Daoy (cell line): ENCODE measurements at places on chromosomes 7 and 10. TPM values are rescaled to one million over a fixed set of nuclear protein-coding genes. Genes with fewer than 3 reads are reported as not detected.

Gene CREB5
- total RNA-seq: 12.1 and 17.3 TPM in 2 replicates

DNA sequence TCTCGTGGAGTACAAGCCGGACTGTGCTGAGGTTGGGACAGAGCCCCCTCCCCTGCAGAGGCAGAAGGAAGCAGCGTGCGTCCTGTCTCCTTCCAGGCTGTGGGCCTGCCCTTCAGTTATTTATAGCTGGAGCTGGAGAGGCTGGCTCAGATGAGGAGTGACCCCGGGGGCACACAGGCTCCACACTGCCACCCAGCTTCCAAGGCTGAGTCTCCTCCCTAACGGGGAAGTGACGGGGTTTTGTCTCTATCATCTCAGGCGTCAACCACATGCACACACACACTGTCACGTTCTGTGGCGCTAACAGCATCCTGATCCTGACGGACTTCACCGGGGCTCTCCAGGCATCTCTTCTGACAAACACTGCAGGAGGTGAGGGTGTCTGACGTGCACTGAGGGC is 25.4 kb downstream of the AMZ1 start:
- DNase-seq: no peak

Gene KMT2E
- total RNA-seq: 36.7 and 66.7 TPM in 2 replicates

DNA sequence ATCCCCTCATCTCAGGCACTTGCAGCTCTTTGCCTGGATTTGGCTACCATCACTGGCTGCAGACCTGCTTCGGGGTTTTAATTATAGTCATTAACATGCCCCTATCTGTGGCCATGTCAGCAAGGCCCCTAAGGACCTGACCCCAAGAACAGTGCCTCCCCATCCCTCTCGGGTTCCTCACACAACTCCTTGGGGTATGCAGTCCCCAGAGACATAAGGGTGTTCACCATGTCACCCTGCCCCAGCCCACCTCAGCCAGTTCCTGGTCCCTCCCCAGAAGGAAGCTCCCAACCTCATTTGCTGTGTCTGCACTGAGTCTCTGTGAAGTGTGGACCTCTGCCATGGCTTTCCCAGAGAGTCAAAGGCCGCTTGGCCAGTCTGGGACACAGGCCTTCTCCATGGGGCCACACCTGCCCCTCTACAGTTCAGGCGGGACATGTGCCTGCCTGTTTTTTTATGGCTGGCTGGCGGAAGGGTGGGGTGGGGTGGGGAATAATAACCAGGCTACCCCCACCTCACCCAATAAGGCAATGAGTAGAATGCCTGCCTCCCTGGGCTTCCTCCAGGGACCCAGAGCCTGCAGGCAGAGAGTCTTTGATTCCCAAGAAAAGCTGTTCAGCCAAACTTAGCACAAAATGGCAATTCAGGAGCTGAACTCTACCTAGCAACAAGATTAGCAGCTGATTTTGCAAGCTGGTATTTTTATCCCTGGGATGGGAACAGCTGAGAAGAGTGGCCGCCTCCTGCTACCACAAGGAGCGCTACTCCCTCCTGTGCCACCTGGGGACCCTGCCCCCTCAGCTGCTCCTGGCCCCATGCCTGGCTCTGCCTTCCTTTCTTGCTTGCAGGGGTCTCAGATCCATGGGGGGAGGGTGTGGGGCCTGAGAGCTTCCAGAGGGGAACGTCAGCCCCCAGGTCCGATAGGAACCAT is 23.7 kb upstream of the CAMK2B start:
- no peak for DNase-seq

Gene GCK
- total RNA-seq: 0.46 TPM in 1 of 2 replicates, not detected in the other

Gene CRYGN
- total RNA-seq: 0.17 TPM in 1 of 2 replicates, not detected in the other

- DNase-seq: no peak
These were observed 29.5 kb downstream of the ZNF775 start for GRCh38 chr7:150408393-150409299.

Gene TEX36
- not detected in 2 replicates for total RNA-seq

- no peak for DNase-seq
These were observed 29.7 kb upstream of the GPAM start for GRCh38 chr10:112213098-112213823.

GRCh38 chr7:102426268-102427018 is 6.9 kb upstream of the ORAI2 start:
- DNase-seq: no peak

DNA sequence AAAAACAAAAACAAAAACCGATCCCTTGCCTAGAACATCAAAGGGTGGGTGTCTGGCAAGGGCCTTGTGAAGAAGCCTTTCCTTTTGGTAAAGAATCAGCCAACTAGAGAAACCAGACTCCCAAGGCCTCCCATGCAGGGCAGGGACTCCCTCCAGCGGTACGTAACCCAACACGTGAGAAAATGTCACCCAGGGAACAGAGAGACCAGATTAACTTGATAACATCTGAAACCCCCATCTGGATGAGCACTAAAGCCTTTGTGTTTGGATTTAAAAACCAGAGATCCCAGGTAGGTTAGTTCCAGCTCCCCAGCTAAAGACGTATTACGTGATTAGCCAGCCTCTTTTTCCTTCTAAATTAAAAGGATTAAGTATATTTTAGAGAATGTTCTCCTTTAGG is 3.0 kb upstream of the HABP2 start:
- no peak for DNase-seq

- DNase-seq: no peak
These were observed 23.8 kb downstream of the ENO4 start for GRCh38 chr10:116873134-116873533.

Gene USP54
- total RNA-seq: 12.1 and 19.1 TPM in 2 replicates

DNA sequence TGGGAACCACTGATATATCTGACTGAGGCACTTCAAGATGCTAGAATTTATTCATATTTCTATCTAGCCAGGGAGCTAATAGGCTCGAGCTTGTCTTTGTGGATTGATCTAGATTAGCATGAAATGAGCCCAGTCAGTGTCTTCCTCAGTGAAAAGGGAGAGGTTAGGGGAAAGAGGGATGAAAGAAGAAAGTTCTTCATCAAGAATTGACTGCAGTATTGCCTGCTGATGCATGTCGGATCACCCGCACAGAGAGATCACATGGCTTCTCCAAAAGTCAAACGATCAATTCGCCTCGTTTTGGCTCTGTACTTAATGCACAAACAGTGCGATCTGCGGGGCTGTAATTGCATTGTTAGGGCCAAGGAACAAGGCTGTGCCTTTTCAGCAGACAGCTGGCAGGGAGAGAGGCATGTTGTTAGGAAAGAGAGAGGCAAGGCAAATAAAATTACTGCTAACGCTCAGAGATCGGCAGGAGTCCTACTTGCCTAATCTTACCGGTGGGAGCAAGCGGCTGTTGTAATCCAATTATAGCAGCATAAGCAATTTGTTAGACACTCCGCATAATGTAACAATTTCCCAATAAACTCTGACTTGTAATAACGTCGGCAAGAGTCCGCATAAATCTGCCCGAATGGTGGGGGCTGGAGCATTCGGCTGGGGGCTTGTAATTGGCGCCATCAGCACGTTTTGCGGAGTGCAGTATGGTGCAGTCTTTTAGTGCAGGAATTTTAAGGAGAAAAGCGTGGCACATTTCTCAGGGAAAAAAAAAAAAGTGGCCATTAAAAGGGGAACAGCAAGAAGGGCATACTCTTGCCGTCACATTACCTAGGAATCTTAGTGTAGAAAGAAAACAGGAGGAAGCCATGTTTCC is 102.1 kb downstream of the POLL start:
- DNase-seq: no peak

DNA sequence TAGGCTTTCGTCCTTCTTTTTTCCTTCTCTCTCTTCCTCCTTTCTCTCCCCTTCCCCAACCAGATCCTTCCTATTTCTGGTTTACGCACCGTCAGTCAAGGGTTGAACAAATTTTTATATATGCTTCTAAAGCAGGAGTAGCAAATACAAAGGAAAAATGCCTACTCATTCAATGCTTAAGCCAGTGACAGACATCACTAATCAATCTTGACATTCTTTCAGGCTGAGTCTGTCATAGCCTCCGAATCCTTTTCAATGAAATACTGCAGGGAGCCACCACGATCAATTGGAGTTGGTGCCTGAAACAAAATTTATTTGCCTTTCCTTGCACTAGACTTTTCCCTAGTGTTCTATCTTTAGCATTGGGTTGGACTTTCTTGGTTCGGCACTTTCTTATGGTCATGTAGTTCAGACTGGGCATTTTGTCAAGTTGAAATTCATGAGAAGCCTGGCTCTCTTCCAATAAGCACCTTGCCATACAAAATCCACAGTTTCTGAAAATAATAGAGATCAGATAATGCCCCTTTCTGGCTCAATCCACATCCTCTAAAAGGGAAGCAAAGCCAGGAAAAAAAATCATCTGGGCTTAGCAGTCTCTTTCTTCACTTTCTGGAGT is 239.5 kb upstream of the PLXNA4 start:
- DNase-seq: peak; percentile 10

GRCh38 chr10:112395809-112396530 is 22.1 kb downstream of the ACSL5 start:
- DNase-seq: no peak

Gene PTF1A
- total RNA-seq: not detected in 2 replicates

Gene ENKUR
- total RNA-seq: 0.33 TPM in 1 of 2 replicates, not detected in the other

Gene KAZALD1
- 3.0 and 12.2 TPM in 2 replicates for total RNA-seq

Gene PIK3CG
- 0.86 and 1.5 TPM in 2 replicates for total RNA-seq

- DNase-seq: no peak
These were observed 293.1 kb downstream of the ARHGAP12 start for GRCh38 chr10:31635415-31636065.

DNA sequence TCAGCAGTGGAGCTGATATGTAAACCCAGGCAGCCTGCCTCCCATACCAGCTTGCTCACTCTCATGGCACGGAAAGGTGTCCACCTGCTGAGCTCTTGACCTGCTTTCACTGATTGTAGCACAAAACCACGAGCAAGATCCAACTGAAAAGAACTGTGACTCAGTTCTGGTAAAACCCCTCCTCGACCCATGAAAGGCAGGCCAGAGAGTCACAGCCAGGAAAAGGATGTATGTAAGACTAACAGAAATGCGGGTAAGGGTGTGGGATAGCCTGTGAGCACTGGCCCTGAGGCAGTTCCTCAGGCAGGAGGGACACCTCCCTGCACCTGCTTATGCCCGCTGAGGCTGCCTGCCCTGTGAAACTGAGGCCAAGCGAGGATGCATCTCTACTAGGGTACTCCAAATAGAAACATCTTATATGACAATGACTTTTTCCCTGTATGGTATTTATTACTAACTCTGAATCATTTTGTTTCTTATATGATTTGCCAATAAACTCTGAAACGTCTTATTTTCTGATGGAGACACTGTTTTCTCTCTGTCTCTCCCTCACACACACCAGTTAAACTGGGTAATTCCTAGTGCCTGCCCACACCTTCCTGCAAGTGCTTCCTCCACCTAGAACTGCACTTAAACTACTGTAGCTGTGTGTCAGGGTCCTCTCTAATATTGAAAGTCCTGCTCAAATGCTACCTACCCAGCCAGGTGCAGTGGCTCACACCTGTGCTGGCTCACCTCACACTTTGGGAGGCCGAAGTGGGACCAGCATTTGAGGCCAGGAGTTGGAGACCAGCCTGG is 73.3 kb upstream of the GHITM start:
- DNase-seq: no peak

Gene KCNMA1
- 28.8 and 32.8 TPM in 2 replicates for total RNA-seq

- peak; percentile 51 for DNase-seq
These were observed 47.3 kb upstream of the OIT3 start for GRCh38 chr10:72846238-72846637.

GRCh38 chr7:20666444-20666843 is 51.0 kb downstream of the ABCB5 start:
- no peak for DNase-seq

Gene HHEX
- total RNA-seq: not detected in 2 replicates

DNA sequence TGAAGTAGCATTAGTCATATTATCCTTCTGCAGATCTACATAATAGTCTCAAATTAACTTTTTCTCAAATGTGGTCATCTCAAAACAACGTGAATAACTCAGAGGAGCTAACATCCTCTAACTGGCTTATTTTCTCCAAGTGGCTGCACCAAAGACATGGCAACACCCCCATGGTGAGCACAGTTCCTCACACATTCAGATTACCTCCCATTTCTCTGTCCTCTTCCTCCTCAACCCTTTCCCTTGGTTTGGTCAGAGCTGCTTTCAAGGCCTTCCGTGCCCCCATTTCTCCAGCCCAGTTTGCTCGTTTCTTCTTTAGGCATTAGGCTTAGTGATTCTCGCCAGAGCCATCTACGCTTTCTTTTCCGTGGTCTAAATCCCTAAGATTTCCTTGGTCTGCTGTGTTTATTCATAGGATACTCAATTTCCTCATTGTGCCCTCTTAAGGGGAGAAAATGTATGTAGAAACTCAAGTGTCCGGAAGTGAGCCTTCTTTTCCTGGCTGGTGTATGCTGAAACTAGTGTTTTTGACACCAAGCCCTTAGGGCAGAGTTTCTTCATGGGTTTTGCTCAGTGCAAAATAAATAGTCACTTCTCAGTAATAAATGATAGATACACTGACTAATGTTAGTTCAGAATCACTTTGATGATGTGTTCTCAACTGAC is 2.6 kb downstream of the MET start:
- DNase-seq: peak; percentile 77

DNA sequence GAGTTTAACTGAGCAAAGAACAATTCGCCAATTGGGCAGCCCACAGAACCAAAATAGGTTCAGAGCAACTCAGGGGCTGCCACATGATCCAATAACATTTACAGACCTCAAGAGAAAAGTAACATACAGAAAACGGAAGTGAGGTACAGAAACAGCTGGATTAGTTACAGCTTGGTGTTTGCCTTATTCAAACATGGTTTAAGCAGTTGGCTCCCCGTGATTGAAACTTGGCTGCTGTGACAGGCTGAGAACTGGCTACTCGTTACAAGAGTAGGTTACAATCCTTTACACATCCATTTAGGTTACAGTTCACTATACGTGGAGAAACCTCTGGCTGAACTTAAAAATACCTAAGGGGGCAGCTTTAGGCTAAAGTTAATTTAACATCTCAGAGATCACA is 673.1 kb upstream of the PHF14 start:
- DNase-seq: no peak

DNA sequence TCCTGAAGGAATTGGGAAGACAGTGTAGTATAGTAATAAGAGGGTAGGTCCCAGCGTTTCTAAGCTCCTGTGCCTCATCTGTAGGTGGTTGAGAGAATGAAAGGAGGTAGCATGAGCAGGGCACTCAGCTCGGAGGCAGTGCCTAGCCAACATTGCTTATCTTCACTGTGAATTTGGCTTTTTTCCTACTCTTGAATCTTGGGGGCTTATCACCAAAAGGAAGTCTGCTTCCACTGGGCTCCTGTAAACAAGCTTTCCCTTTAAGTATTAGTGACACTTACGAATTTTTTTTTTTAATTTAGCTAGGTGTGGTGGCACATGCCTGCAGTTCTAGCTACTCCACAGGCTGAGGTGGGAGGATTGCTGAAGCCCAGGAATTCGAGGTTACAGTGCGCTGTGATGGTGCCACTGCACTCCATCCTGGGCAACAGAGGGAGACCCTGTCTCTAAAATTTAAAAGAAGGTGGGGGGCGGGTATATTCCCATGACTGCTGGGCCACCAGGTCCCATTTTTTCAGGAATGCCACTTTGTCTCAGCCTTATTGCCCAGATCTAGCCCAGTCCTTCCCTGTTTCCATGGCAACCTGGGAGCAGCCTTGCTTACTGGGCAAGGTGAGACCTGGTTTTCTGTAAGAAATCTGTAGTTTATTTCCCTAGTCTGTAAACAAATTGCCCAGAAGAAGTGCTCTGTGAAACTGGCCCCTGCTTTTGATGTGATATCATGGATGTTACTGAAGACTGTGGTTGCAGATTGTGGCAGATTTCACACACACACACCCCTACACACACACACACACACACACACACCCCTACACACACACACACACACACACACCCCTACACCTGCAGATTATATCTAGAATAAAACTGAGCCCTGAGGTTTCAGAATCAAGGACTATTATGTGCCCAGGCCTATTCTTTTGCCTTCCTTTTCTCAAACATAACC is 19.4 kb downstream of the OGDH start:
- no peak for DNase-seq

Gene HOXA3
- total RNA-seq: 12.4 and 16.8 TPM in 2 replicates

GRCh38 chr10:2232479-2232878 is 495.2 kb upstream of the ADARB2 start:
- no peak for DNase-seq

Gene ELFN1
- 0.15 and 1.1 TPM in 2 replicates for total RNA-seq
